ENCODE measurements at places on chromosomes 3 and 15.

- no peak for DNase-seq
Measured at GRCh38 chr3:20059929-20060328, 19.7 kb downstream of the KAT2B start.

- DNase-seq = peak; percentile 16
Measured at GRCh38 chr3:184361532-184361931, at the start of the genes CLCN2 and POLR2H. TSS of gene CLCN2 (minus strand) at chr3:184361605. CDS start at chr3:184361479, 126 bp downstream. TSS of gene POLR2H (plus strand) at chr3:184361710. CDS start at chr3:184363493, 1,783 bp downstream.

- DNase-seq = no peak
Measured at GRCh38 chr3:1251282-1252060, 158.6 kb downstream of the CNTN6 start.

- no peak for DNase-seq
Measured at GRCh38 chr3:45166321-45166879, 20.2 kb upstream of the CDCP1 start.

DNA sequence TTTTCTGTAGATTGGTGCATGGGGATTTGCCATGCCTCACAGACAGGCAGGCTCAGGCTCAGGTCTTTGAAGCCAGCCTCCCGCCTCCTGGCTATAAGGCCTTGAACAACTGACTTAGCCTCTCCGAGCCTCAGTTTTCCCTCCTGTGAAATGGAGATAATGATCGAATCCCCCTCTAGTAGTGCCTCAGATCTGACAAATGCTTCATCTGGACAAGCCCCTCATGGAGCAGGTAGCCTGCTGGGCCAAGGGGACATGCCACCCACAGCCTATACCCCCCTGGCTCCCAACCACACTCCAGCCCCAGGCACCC lies 68.1 kb upstream of the LCTL start:
- DNase-seq = no peak

DNA sequence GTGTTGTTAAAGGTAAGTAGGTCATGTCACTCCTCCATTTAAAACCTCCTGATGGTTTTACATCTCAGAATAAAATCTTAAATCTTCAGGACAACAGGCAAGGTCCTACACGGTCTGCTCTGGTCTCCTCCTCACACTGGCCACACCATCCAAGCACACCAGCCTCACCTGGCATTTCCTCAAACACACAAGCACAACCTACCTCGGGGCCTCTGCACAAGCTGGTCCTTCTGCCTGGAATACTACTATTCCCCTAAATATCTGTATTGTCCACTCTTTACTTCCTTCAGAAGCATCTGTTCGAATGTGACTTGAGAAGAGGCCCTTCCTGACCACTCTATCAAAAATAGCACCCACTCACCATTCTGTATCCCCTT lies 1.8 kb downstream of the GORASP1 start:
- DNase-seq = no peak

DNA sequence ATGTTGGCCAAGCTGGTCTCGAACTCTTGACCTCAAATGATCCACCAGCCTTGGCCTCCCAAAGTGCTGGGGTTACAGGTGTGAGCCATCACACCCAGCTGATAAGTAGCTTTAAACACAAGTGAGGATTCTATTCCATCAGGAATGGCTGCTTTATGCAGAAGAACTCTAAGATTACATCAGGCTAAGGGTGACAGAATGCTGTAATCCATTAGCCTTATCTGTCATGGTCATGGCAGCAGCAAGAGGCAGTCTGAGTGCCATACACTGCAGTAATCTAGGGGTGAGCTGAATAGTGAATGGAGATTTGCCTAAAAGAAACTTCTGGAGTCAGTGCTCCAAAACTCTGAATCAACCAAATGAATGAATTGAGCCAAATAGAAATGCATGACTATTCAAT lies 39.6 kb downstream of the LIPC start:
- DNase-seq = no peak

DNA sequence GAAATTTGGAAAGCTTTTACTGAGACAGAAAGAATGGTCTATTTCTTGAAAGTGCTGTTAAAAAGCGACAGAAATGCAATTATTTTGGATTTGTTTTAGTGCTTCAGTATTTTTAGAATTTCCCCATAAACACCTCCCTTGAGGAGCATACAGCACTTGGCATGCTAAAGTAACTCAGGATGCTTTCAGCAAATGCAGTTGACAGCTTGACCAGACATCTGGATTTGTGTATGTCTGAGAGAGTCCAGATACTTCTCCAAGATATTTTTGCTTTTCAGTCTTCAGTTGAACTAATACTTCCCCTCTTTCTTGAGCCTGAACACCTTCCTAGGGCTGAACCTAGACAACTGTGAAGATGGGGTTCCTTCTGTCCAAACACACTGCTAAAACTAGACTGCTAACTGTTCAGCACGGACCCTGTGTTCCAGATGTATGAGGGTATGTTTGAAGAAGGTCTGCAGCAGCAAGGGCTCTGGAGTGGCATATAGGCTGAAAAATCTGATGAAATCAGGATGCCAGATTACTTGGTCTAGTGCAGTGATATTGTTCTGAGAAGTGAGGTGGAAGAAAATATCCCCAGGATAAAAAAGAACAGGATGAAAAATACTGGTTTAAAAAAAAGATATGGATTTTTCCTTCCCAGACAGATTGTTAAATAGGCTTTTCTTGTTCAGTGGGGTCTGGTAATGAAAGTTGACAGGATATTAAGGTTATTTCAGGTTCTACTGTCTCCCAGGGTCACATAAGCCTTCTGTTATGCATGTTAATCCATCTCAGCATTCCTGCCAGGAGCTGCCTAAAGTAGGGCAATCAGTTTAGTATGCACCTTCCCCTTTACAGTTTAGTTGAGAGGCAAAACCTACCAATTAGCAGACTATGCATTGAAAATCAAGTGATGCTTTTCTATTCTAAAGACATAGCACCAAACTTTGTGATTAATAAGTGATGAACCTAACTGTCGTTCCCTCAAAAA lies 516.9 kb upstream of the TBL1XR1 start:
- no peak for DNase-seq

- no peak for DNase-seq
Measured at GRCh38 chr3:184242297-184242685, 6.5 kb downstream of the ALG3 start.

- no peak for DNase-seq
Measured at GRCh38 chr15:67769497-67770357, 55.6 kb upstream of the SKOR1 start.

DNA sequence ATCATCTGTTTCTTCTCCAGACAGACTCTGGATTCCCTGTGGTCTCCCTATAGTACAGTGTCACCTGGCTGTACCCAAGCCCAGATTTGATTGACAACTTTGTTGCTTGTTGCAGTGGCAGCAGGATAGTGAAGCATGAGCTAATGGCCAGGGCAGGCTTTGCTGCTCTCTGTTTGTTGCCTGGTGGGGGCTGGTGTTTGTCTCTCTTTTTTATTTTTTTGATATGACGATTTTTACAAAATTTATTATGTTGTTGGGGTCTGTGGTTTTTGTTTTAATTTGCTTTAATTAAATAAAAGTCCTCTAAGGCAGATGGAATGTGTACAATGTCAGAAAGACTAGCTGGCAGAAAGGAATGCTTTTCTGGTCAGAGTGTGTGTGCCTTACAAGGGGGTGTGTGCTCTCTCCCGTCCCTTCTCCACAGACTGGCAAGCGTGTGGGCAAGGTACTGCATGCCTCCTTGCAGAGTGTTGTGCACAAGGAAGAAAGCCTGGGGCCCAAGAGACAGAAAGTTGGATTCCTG lies 15.2 kb upstream of the CLEC3B start:
- no peak for DNase-seq

DNA sequence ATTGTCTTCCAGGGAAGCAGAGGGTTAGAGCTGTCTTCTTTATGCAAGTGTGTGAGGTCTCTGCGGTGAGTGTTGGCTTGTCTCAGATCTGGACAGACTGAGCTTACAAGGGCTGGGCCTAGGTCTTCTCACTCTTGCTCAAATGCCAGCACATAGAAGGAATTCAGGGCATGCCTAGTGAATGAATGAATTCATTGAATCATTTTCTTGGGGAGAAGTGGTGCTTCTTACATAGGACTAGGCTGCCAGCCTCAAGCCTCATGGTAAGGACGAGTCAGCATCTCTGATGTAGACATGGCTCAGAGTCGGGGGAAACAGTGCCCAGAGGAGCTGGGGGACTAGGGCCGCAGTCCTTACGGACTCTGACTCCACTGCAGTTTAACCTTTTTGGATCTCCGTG lies 17.2 kb downstream of the MKRN2 start:
- DNase-seq = no peak

DNA sequence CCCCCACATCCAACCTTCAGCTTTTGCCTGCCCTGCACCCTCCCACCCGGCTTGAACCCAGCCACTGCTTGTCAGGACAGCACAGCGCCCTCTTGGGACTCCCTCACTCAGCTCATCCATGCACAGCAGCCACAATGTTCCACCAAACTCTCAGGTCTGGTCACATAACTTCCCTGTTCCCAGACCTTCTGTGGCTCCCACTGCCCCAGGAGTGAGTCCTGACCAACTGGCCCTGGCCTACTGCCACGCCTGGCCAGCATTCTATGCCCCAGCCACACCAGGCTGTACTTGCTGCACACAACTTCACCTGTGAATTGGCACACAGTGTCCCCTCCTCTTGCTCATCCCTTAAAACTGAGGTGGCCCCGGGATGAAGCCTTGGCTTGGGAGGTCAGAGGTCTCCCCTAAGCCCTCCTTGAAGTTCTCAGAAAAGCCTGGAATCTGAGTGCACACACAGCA lies 21.0 kb downstream of the PLXNB1 start:
- no peak for DNase-seq

- no peak for DNase-seq
Measured at GRCh38 chr3:175397372-175397771, 538.2 kb downstream of the NAALADL2 start.

- no peak for DNase-seq
Measured at GRCh38 chr3:106160396-106160795, 291.6 kb upstream of the CBLB start.

DNA sequence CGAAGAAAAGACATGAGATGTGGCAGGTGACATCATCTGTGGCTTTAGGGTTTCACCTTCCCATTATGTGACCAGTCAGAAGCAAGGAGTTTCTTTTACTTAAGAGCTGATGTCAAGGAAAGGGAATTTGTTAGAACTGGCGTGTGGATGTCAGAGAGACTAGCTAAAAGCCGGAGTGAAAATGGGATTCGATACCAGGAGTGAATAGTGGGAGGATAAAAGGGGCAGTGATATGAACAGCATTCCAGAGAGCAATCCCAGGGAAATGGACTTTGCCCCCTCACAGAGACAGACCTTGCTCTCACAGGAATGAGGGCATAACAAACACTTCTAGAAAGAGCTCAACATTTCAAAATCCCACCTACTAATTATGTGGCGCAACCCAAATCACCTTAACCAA lies 5.9 kb upstream of the FMN1 start:
- no peak for DNase-seq

GRCh38 chr3:189286916-189287315 lies 115.1 kb downstream of the TPRG1 start:
- no peak for DNase-seq

DNA sequence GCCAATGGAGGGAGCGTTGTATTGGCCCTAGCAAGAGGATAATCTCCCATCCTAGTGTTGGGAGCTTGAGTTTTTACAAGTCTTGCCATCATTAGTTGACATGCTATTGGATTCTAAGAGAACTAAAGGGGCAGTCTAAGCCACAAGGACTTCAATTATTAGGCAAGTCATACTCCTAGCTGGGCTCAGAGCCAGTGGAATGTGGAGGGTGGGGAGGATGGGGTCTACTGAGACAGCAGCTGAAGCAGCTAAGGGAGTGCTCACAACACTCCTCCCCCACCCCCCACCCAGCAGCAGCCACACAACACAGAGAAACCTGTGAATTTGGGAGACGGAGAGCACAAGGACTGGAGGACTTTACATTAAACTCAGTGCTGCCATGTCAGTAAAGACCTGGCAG lies 27.9 kb downstream of the FRG2C start:
- no peak for DNase-seq

GRCh38 chr15:72740219-72740618 lies 43.3 kb downstream of the ADPGK start:
- peak; percentile 34 for DNase-seq

DNA sequence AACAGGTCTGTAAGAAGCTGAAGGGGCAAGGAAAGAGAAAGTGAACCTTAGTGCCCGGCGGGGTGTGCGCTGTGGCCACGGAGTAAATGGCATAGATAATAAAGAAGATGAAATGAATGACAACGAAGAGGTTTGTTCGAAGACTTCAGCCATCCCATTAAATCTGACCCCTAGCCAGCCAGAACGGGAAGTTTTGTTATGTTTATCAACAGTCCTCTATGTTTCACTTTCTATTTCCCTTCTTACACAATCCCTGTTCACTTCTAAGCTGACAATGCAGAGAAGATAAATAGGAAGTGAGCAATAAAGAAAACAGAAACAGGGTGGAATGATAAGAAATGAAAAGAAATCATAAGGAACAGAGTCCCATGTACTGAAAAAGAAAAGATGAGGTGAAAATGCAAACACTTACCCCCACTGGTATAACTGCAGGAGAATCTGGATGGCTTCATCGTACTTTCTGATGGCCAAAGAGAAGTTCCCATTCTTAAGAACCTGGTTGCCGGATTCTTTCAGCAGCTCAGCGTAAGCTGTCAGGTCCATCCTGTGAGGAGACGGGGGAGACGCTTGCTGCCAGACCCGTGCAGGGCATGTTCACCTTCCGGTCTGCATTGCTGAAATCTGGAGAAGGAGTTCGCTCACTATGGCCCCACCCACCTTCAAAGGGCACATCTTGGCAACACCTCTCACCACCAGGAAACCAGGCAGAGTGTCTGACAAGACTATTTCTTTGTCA lies 36.8 kb downstream of the TRANK1 start:
- peak; percentile 79 for DNase-seq

DNA sequence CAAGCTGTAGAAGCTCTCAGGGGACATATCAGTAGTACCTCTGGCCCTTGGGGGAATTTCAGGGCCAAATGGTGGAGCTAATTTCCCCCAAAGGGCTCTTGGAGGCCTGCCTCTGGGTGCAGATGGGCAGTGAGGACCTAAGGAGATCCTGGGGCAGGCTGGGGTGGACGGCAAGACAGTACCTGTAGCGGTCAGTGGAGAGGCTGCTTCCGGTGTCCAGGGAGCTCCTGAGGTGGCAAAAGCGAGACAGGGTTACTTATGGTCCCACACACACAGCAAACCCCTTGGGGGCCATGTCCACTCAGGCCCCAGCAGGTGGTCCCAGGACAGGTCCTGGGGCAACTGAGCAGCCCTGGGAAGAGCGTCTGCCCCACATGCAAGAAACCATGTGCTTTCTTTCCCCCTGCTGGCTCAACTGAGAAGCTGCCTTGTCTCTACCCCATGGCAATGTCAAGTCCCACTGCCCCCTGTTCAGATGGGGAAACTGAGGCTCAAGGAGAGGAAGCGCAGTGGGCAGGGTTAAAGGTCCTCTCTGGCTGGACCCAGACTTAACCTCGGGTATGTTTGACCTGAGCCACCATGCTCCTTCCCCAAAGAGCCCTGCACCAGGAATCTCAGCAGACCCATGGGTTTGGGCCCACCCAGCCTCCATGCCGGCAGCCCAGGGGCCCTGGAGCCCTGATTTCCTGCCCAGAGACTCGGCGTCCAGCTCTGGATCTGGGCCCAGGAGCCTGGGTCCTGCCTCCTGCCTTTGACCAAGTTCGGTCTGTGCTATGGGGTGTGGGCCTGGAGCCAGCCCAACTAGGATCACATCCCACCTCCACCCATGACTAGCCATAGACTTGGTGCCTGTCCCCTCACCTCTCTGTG lies 25.7 kb downstream of the IQSEC1 start:
- no peak for DNase-seq

GRCh38 chr3:55482496-55483195 lies 4.5 kb downstream of the WNT5A start:
- no peak for DNase-seq

- DNase-seq = no peak
Measured at GRCh38 chr3:149582395-149582794, 75.4 kb downstream of the WWTR1 start.

GRCh38 chr3:97816811-97817210 lies 5.0 kb upstream of the CRYBG3 start:
- DNase-seq = no peak
